GM12891 (cell line): ENCODE measurements at places on chromosomes 16 and 17.

GRCh38 chr17:77331301-77331864, 190.6 kb downstream of the SEC14L1 start:
- peak; percentile 93 for DNase-seq

DNA sequence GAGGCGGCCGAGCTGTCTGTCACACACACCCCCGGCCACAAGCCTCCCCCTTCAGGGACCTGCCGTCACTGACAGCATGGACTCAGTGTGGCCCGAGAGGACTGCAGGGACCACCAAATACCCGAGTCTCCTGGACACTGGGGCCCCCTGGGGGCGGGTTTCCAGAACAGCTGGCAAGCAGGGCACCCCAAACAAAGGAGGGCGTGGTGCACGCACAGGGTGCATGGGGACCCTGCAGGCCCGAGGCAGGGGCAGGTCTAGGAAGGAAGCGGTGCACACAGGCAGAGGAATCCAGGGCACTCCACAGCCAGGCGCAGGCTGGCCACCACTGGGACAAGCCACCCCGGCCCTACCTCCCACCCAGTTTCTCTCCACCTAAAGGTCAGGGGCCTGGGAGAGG, 28.7 kb upstream of the ENPP7 start:
- DNase-seq: no peak

DNA sequence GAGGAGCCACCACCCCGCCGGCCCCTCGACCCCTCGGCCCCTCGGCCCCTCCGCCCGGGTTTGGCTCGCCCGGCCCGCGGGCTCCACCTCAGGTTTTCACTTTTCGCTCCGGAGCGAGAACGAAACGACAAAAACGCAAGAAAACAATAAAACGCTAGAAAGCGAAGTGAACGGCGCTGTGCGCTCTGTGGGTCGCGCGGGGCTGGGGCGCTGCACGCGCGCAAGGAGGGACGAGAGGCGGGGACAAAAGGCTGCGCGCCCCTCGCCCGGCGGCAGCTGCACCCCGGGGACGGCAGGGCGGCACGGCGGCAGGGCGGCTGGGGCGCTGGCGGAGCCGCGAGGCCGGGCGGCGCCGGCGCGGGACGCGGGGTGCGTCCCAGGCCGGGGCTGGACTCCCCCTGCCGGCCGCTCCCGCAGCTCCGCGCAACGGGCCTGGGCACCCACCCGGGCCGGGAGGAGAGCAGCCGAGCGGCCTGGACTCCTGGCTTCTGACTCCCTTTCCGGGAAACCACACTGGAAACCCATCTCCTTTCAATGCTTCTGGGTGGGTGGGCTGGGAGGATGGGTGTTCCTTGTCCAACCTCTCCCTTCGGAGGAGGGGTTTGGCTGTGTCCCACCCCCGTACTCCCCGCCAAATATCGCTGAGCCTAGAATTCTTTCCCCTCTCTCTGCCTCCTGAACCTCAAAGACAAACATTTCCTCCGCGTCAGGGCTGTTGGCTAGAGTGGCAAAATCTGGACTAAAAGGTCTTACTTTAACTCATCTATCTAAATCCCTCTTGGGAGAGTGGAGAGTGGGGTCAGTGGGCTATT, 9.9 kb downstream of the TBX2 start:
- DNase-seq: peak; percentile 74

DNA sequence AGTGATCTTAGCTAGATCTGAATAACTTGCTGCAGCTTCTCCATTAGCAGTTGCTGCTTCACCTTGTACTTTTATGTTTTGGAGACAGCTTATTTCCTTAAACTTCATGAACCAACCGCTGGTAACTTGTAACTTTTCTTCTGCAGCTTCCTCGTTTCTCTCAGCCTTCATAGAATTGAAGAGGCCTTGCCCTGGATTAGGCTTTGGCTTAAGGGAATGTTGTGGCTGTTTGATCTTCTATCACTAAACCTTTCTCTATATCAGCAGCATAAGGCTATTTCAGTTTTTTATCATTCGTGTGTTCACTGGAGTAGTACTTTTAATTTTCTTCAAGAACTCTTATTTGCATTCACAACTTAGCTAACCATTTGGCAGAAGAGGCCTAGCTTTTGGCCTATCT, 21.5 kb upstream of the TMEM92 start:
- no peak for DNase-seq

- DNase-seq: no peak
Observed at GRCh38 chr17:60863892-60864707, 186.4 kb downstream of the BCAS3 start.

GRCh38 chr17:11081342-11081741, 159.7 kb upstream of the SHISA6 start:
- DNase-seq: no peak

- no peak for DNase-seq
Observed at GRCh38 chr17:53249036-53249435, 573.7 kb upstream of the KIF2B start.

GRCh38 chr17:33725675-33726271, 432.7 kb upstream of the ASIC2 start:
- DNase-seq: no peak

DNA sequence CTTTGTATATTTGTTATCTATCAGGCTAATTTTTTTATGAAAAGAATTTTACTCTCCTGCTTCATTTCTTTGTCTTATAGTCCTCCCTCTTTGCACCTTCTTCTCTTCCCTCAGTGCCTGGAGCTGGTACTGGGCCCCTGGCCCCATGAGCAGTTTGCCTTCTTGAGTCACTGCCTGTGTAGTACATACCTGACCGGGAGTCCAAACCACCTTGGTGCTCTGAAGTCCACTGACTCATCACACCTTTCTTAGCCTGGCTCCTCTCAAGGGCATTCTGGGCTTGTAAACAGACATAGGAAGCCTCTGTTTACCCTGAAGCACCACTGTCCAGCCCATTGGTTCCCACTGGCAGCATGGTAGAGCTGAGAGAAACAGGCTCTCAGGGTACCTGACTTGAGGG, 11.0 kb upstream of the TACO1 start:
- DNase-seq: no peak

DNA sequence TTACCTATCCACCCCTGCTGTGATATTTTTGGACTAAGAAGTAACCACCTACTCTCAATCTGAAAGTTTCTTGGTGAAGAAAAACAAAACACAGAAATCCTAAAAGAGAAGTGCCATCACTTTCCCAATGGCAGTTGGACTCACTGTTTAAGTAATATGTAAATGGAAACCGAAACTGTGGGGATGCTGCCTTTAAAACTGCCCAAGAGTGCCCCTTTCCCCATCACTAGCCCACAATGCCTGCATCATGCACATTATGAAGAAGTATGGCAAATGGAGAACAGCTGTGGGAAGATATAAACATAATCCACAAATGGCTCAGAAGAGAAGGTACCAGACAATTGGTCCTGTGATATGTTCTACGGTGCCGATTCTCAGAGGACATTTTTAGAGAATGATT, 33.5 kb upstream of the SLC6A2 start:
- DNase-seq: no peak

DNA sequence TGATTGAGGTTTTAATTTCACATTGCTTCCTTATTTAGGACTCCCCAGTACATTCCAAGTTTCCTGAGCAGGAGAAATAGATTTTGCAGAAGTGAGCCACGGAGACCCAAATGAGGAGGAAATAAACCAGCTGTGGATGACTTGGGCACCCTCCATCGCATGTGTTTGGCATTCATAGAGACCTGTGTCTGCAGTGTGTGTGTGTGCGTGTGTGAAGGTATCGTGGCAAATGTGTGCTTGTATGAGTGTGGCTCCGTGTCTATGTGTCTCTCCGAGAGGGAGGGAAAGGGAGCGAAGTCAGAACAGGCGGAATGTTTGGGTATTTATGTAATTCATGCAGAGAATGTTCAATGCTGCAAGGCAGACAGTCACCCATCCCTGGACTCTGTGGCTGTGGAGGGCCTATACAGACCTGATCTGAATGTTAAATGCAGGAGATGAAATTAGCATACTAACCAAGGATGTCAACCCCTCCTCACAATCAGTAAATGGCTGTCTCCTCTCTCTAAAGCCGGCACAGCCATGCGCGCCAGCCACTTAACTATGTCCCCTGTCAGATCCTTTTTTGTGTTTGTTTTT, 186.0 kb upstream of the ZFHX3 start:
- DNase-seq: no peak

- no peak for DNase-seq
Observed at GRCh38 chr16:19274165-19274797, 11.2 kb upstream of the CLEC19A start.

- no peak for DNase-seq
Observed at GRCh38 chr17:73324160-73324475, 12.3 kb upstream of the CDC42EP4 start.

- no peak for DNase-seq
Observed at GRCh38 chr16:54932021-54932660, 1.5 kb downstream of the IRX5 start.

- DNase-seq: no peak
Observed at GRCh38 chr17:61159221-61159814, 240.3 kb upstream of the TBX2 start.

DNA sequence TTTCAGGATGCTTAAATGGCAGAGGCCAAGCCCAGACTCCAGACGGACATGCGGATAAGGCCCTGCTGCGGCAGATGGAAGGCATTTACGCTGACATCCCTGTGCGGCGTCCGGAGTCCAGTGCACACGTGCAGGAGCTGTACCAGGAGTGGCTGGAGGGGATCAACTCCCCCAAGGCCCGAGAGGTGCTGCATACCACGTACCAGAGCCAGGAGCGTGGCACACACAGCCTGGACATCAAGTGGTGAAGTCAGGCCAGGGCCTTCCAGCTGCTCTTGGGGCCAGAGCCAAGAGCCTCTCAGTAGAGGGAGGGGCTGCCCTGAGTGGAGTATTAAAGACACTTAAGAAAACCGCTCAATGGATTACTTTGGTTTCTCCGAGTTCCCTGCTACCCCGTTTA, 29.4 kb downstream of the NARF start:
- DNase-seq: no peak

GRCh38 chr17:72421128-72422092, 300.6 kb downstream of the SOX9 start:
- peak; percentile 61 for DNase-seq

GRCh38 chr16:14510939-14511799, 118.9 kb downstream of the PARN start:
- no peak for DNase-seq

- no peak for DNase-seq
Observed at GRCh38 chr17:13743906-13744305, 142.2 kb upstream of the HS3ST3A1 start.

DNA sequence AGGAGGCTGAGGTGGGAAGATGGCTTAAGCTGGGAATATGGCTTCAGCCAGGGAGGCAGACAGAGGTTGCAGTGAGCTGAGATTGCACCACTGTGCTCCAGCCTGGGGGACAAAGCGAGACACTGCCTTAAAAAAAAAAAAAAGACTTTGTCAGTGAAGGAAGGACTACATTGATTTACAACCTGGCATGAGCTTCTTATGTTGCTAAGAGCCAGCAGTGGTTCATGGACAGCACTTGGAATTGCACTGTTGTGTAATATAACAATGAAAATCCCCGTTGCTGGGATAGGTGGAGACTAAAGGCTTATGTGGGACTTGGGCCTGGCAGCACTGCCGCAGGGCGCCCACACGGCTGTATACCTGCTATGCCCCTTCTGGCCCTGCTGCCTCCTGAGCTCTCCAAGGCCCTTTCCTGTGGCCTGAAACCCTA, 14.1 kb upstream of the SLC16A5 start:
- DNase-seq: no peak

- DNase-seq: no peak
Observed at GRCh38 chr17:73267648-73268537, 6.2 kb upstream of the CPSF4L start.

- DNase-seq: no peak
Observed at GRCh38 chr16:67868290-67868689, 4.6 kb upstream of the EDC4 start.

GRCh38 chr17:83092931-83093330, 13.5 kb downstream of the METRNL start:
- no peak for DNase-seq

GRCh38 chr17:50925296-50925891, 59.2 kb upstream of the TOB1 start:
- DNase-seq: no peak

DNA sequence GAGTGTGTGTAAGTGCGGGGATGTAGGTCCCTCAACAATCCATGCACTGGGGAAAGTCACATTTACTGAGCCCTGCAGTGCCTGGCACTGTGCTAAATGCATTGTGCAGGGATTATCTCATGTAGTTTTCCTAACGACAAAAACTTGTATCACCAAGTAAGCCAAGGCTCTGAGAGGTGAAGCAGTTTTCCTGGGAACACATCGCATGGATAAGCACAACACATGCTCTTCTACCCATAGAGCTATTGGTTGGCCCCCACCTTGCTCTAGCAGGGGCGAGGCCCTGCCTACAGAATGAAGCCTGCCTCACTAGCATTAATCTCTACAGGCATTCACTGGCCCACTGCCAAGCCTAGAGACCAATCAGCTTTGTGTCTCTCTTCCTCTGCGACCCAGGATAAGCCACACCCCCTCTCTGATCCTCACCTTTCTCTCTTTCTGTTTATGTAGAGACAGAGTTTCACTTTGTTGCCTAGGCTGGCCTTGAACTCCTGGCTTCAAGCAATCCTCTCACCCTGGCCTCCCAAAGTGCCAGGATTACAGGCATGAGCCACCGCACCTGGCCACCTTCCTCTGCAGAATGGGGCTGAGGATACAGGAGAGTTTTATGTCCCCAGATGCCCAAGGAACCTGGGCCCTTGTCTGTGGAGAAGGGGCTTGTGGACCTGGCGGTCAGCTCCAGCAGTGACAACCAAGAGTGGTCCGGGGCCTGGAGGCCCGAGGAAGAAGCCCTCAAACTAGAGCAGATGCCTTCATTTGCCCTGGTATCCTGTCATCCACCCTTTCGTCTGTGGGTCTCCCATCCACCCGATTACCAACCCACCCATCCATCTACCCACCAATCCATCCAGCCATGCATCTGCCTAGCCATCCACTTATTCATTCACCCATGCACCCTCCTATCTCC, 12.8 kb downstream of the CDH16 start:
- peak; percentile 58 for DNase-seq

DNA sequence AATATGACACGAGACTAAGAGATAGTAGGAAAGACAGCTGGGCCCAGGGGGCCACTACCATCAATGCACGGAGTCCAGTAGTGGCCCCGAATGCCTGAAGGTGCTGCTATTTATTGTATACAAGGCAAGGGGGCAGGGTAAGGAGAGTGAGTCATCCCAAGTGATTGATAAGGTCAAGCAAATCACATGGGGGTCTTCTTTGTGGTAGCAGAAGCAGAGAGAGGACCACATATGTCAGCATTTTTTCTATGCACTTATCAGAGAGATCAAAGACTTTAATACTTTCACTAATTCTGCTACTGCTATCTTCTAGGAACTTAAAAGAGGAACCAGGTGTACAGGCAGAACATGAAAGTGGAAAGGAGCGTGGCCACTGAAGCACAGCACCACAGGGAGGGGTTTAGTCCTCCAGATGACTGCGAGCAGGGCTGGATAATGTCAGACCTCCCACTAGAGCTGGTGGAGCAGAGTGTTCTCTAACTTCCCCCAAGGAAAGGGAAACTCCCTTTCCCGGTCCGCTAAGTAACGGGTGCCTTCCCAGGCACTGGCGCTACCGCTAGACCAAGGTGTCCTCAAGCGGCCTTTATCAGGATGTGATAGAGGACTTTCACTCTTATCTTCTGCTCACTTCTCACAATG, 26.4 kb upstream of the ARL4D start:
- DNase-seq: no peak

GRCh38 chr17:11285946-11286345, 44.9 kb downstream of the SHISA6 start:
- DNase-seq: no peak
